ENCODE measurements at places on chromosomes 7 and 10.

DNA sequence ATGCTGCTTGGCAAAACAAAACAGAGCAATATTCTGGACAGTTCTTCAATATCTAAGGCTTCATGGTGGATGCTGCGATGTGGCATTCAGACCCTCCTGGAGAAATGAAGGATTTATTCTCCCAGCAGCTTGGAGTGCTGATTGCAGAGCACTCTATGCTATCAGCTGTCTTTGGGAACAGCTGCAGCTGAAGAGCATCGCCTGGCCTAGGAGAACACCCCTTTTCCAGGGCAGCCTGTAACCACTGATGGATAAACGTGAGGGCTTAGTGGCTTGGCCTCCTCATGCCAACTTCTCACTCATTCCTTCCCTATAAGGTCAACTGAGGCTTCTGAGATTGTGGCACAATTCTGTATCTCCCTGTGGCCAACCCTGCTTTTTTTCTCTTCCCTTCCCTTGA is 638.1 kb upstream of the CNTNAP2 start:
- no peak for DNase-seq

- no peak for DNase-seq
These were observed at the start of gene PALD1 for GRCh38 chr10:70478191-70479164. Gene PALD1, plus strand, starts transcription at chr10:70478767. Its CDS starts 47,185 bp downstream, at chr10:70525952.

- no peak for DNase-seq
These were observed 201.6 kb downstream of the MBL2 start for GRCh38 chr10:52571018-52571417.

GRCh38 chr10:85537561-85537960 is 829.0 kb downstream of the GRID1 start:
- no peak for DNase-seq

DNA sequence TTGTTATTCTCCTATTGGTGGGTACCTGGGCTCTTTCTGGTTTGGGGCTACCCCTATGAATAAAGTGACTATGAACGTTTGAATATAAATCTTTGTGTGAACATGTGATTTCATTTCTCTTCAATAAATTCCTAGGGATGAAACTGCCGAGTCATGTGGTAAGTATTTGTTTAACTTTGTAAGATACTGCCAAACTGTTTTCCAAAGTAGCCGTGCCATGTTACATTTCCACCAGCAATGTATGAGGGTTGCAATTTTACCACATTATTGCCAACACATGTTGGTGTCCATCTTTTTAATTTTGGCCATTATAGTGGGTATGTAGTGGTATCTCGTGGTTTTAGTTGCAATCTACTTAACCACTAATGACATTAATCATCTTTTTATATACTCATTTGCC is 94.7 kb downstream of the ZNRF2 start:
- DNase-seq = no peak

All from activated T-helper 1 cell treated with anti-CD3 and anti-CD28 coated beads, Interleukin-12 subunit alpha, Interleukin-12 subunit beta, Interleukin-2, Interleukin-4 antibody, amounts not matched to agents 30 ng/mL and 10 ng/mL and 1 ng/mL, durations not matched to agents 14 hours and 24 hours and 36 hours (primary cell).